ENCODE measurements at places on chromosomes 11 and 22.

DNA sequence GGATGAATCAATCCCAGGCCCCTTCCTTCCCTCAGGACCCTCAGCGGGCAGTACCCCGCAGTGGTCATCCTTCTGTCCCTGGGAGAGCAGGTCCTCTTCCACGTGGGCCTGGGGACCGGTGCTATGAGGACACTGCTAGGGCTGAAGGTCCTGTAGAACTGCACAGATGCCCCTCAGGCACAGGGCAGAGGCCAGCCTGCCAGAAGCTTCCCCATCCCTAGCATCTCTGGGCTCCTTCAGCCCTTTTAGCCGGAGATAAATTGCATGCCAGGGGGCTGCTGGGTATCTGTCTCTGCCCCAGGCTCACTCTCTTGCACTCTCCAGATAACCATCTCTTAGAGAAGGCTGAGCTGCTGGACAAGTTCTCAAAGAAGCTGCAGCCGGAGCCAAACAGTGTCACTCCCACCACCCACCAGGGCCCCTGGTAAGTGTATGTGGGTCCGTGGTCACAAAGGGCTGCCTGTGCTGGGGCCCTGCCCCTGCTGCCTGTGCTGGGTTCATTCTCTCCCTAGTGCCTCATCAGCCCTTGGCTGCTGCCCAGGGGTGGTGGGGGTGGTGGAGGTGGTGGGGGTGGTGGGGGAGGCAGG lies 2.3 kb downstream of the ATG16L2 start:
- no peak for DNase-seq

DNA sequence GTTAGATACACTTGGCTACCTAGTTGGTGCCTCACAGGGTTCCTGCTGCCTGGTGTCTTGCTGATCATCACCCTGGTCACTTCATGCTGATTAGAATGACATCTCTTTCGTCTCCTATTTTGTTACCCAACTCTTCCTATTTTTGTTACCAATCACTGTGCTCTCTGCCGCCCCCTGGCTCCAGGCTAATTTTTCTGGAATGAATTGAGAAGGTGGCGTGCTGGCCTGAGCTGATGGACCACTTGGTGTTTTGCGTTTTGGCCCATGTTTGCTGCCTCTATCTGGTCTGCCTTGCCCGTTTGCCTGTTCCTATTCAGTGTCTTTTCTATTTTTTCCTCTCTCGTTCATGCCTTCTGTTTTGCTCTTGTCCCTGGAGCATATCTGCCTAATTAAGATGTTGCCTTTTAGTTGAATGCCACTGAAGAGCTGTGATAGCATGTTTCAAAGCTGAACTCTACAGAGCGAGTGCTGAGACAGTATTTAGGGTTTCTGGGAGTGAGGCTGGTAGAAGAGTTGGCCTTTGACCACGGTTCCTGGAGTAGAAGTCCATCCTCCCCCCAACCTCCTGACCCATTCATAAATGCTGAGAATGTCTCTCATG lies 5.9 kb upstream of the ATF4 start:
- DNase-seq, result peak; percentile 48

GRCh38 chr11:14774721-14775120 lies 117.3 kb downstream of the CYP2R1 start:
- peak; percentile 6 for DNase-seq

- DNase-seq, result no peak
Observed at GRCh38 chr22:36550701-36551495, 21.9 kb upstream of the EIF3D start.

DNA sequence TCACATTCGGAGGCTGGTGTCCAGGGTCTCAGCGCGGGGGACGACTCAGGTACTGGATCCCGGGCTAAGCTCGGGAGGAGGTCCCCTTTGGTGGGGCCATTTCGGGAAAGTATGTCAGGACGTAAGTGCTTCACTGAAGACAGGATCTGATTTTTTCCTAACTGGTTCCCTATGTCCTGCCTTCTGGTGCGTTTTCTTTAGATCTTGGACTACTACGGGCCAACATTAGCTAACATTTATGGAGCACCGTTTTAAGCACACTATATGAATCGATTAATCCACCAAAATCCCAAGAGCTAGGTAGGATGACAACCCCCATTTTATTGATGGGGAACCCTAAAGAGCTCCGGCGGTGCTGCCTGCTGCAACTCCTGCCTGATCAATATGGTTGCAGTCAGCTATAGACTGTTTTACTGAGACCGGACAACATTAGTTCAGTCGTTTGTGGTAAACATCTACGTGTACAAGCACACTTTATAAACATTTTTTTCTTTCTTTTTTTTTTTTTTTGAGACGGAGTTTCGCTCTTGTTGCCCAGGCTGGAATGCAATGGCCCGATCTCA lies 17.0 kb upstream of the WDR74 start:
- DNase-seq, result no peak

- DNase-seq, result no peak
Observed at GRCh38 chr22:25366408-25366807, 147.0 kb downstream of the CRYBB2 start.

DNA sequence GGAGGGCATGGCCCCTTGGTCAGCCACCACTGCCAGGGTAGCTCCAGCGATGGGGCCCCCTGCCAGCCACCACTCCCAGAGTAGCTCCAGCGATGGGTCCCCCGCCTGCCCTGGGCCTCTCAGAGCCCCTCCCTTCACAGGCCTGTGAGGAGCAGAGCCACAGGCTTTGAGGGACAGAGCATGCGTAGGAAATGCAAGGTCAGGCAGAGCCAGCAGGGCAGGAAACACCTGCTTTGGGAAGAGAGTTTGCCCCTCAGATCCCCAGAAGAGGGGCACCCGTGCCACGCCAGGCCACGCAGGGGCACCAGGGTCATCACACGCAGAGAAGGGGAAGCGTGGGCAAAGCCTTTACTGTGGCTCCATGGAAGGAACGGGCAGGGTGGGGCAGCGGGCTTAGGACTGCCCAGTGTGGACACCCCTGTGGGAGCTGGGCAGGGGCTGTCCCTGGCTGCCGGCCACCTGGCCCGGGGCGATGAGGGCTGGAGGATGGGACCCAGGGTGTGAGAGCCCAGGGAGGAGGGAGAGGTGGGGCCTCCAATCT lies 477.8 kb downstream of the BRD1 start:
- DNase-seq, result no peak

DNA sequence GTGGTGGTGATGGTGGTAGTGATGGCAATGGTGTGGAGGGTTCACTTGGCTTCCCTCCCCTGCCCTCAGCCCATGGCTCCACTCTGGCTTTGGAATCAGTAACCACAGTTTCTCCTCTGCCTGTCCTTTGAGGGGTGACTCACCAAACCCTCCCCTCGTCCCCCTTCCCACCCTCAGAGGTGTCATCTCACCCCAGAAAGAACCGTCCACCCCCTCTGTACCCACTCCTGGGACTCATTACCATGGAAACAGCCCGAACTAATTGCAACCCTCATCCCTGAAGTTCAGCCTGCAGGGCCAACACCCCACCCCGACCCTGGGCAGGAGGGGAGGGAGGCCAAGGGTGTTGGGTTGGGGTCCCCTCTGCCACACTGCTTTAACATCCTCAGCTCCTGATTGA lies 26.6 kb downstream of the PHLDB1 start:
- peak; percentile 20 for DNase-seq

DNA sequence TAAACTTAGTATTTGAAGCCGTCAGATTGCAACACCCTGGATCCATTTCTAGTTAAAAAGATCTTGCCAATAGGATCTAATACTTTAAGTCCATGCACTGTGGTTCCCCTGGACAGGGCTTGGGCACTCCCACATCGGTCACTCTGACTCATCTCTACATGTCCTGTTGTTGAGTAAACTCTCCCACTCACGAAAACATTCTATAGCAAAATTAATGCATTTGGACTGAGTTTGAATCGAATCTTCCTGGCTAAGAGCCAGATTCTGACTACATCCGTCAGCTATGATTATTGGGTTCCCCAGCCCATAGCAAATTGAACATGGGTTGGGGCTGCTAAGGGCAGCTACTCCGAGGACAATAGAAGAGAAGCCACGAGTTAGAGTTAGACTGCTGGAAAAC lies 182.1 kb upstream of the SORL1-AS1 start:
- DNase-seq, result peak; percentile 27

DNA sequence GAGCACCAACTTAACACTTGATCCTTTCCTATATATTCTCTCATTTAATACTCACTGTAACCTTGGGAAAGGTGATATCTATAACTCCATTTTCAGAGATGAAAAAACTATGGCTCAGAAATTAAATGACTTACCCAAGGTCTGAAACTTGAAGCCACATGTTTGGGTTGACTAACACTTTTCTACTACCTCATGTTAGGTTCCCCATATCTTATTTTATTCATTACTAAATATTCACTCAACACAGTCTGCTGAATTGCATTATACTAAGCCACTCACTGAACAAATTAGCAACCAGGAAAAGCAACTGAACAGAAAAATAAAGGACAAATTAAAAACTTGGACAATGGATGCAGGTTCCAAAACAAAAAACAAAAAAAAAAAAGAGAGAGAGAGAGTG lies 59.9 kb downstream of the FAM168A start:
- DNase-seq, result no peak

DNA sequence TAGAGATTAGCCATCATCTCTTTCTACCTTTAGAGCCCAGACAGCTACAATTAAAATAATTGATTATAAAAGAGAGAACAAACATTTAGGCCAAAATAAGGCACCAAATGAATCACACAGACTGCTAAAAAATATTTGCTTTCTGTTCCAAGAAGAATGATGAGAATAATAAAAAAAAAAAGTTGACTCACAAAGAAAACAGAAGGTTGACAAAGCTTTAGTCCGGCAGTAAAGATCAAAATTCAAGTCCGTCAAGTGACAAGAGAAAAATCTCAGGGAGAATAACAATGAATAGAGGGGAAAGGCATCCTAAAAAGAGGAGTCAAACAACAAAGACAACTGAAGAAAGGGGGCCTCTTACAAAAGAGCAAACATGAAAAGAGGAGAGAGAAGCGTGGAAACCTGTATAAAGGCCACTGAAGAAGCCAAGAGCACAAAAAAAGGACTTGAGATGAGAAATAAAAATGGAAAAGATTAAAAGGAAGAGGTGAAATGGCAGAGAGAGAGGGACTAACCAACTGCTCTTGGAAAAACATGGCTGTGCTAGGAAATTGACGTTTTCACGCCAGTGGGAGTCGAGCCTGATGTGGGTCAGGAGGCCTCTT lies 910.2 kb downstream of the OPCML start:
- DNase-seq, result no peak

GRCh38 chr11:28849053-28849452 lies 740.9 kb downstream of the METTL15 start:
- no peak for DNase-seq

GRCh38 chr11:59918987-59919589 lies 19.1 kb upstream of the OOSP1 start:
- peak; percentile 71 for DNase-seq

DNA sequence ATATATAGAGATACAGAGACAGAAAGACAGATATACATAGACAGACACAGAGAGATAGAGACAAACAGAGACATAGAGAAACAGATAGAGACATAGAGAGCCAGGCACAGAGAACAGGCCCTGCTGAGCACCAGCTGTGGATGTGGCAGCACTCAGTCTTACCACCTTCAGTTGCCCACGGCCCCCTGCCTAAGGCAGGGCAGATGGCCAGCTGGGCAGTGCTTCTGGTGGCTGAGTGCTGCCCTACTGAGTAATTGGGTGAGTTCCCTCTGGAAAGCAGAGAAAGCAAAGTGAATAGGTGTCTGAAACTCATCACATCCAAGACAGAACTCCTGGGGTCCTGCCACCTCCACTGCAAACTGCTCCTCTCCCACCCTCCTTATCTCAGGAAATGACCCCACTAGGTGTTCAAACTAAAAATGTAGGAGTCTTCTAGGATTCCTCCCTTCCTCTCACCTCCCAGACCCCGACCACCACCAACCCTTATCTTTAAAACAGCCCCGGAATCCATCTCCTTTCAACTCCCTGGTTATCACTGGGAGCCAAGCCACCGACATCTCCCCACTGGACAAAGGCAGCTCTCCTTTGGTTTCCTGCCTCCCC lies 27.2 kb downstream of the SYN3 start:
- no peak for DNase-seq

GRCh38 chr22:35620624-35621251 lies 3.6 kb upstream of the MB start:
- DNase-seq, result no peak

DNA sequence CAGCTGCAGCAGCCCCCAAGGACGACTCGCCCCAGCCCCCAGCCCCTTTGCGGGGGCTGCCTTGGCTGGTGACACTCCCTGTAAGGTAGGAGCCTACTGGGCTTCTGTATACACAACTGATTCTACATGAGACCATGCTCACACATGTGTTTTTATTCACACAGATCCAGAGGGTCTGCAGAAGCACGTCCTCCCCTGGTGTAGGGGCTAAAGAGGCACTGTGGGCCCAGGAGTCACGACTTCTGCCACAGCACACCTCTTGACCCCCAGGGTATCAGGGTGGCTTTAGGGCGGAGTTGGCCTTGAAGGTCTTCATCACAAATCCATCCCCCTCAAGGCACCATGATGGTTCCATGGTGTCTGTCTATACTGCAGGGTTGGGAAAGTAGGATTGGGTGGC lies 931.2 kb downstream of the TBC1D22A start:
- no peak for DNase-seq

GRCh38 chr11:2265396-2265795 lies 5.0 kb downstream of the ASCL2 start:
- no peak for DNase-seq
